Cortex of kidney (tissue), 1 donor: ENCODE measurements at places on chromosomes 4 and X.

DNA sequence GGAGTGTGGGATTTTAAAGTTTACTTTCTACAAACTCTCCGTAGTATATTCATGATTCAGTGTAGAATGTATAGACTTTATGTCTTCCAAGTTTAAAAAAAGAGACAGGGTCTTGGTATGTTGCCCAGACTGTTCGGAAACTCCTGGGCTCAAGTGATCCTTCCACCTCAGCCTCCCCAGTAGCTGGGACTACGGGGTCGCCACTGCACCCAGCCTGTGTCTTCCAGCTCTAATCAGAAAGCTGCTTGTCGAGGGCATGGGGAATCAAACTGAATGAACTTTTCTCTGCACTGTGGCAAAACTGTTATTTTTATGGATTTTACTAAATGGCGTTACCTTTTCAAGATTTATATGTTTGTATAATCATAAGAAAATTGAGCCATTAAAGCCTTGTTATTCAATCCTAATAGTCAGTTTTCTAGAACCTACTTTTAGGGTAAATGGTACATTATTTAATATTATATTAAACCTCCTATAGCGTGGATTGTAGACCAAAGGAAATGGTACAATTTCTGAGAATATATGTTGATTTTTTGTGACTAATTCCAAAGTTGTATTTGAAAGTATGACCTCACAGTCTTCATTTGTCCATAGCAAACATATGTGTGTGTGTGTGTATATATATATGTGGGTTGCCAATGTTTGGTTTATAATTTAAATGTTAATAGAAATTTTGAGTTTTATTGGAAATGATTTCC is 1.1 kb downstream of the BLOC1S4 start:
- no peak for DNase-seq

DNA sequence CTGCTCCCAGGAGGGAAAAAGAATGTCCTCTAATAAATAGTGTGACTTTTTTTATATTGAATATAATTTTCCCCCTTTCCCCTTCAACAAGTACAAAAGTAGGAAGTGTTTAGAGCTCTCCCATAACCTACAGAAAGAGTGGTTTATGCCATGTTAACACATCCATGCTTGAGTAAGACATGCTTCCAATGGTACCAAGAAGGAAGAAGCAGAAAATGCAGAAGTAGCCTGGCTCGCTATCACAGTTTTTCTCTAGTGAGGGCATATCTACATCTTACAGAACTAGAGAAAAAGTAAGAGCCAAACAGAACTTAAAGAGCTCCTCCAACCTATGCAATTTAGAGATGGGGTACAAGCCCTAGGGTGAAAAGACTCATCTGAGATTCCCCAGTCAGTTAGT is 82.5 kb downstream of the ARHGEF9 start:
- DNase-seq = no peak

- no peak for DNase-seq
These were observed 124.8 kb downstream of the SNCA start for GRCh38 chr4:89712141-89712540.

DNA sequence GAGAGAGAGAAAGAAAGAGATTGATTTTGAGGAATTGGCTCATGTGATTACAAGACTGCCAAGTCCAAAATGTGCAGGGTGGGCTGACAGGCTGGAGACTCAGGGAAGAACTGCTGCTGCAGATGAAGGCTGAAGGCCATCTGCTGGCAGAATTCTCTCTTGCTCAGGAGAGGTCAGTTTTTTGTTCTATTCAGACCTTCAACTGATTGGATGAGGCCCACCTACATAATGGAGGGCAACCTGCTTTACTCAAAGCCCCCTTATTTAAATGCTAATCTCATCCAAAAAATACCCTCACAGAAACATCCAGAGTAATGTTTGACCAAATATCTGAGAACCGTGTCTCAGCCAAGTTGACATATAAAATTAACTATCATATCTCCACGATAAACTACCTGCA is 38.2 kb upstream of the MAMLD1 start:
- DNase-seq = no peak

DNA sequence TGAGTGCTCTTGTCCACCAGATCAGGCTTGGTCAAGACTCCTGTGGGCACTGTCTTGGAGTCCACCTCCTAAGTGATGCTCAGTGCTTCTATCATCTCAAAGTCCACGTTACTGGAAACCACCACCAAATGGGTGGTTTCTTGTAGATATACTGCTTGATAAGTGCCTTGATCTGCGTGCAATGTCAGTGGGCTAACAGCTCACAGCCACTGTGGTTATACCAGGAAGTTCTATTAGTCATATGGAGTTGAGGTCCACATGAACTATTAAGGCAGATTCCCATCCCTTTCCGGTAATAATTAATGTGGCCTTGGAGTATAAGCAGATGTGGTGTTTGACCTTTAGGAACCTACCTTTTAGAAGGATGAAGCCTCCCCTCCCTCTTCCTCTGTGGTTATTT is 161.9 kb downstream of the ZNF518B start:
- no peak for DNase-seq

DNA sequence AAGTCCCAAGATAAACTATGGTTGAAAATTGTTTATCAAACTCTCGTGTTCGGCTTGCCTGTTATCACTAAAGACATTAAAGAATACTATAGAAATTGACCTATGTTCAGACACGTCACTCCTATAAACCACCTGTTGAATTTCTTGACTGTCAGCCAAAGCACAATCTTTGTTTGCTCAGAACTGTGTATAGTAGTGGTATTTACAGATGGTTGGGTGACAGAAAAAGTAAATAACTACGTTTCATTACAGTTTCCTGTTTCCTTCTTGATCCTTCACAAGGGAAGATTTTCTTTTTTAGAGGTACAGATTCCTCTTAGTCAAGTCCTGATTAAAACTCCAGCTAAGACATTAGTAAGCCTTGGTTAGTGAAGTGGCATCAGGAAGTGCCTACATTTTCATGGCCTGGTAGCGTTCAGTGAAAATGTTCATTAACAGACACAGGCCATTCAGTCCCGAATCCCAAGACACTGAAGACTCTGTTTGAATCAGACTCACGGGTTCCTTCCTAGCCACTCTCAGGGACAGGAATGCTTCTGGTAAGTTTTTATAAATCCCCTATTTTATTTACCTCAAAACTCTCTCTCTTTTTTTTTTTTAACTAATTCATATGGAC is at the start of gene SMIM31:
TSS of gene SMIM31 (plus strand) at position 259 of the 616 bp plus-strand sequence. CDS start 16,313 bp downstream, outside the sequence.
- DNase-seq = no peak

DNA sequence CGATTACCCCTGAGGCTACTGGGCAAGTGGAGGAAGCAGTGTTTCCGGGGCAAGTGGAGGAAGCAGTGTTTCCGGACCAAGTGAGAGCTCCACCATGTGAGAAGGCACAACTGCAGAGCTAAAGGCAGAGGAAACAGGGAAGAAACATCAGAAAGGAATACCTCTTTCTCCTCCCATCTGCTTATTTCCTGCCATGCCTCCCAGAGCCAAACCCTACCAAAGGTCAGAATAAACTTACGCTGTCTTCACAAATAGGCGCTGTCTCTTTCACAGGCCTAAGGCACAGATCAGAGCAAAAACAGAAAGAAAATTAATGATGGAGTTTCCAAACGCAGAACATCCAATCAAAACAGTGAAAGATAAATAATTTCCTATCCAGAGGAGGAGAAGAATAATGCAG is 153.0 kb downstream of the ATOH1 start:
- DNase-seq = no peak

GRCh38 chr4:98614662-98615061 is 43.7 kb downstream of the TSPAN5 start:
- DNase-seq = no peak

GRCh38 chr4:108191269-108191914 is 22.7 kb upstream of the LEF1 start:
- DNase-seq = no peak

DNA sequence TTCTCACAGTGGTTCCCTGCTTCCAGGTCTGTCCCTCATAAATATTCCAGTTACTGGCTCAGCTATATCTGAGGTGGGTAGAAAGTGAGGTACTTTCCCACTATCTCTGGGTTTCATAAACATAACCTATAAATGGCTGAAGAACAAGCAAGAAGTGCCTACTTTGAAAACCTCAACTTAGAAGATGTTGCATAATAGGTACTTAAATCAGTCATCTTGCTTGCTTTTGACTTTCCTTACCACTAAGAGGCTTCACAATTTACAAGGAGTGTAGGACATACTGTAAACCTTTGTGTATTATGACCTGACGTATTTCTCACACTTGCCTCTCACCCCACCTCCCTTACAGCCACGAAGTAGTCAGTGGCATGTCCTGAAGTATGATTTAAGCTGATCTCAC is 145.9 kb downstream of the PCDH19 start:
- DNase-seq = no peak

DNA sequence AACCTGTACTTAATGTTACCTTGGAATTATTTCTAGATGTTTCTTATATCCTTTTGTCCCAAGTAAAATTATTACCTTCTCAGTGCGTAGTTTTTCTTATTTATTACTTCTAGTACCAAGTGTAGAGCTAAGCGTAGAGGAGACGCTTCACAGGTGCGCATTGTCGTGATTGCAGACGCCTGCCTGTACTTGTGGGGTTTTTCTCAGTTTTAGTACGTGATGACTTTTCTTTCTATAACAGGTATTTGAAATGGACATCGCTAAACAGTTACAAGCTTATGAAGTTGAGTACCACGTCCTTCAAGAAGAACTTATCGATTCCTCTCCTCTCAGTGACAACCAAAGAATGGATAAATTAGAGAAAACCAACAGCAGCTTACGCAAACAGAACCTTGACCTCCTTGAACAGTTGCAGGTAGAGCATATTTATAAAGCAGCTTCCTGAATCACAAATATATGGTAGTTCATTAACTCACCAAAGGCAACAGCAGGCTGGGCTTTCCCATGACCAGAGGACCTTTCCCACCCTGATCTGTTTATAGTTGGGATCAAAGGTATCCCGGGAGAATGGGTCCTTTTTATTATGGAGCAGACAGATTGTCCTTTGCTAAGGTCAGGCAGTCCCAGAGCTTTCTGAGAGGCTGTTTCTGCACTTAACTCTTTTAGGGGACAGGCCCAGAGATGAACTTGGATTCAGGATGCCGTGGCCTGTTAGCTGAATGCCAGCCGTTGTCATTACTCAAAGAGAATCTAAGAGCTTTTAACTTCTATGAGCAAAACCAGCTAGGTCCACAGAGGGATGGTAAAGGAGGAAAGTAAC is 172.9 kb downstream of the PTTG2 start:
- no peak for DNase-seq

DNA sequence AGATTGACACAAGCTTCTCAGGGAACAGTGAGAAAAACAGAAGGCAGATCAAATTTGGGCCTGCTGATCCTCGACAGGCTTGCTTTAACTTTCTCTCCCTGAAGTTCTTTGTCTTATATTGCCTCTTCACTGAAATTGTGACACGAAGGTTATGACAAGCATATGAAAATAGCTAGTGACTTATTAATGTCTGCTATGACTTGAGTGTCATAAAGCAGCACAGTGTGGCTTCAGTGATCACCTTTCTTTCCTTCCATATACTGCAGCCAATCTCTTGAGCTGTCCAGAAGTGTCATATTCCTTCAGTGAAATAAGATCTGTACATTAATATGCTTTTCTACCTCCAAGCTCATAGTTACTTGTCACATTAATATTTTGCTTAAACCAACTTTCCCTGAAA is 870.2 kb downstream of the C4orf33 start:
- no peak for DNase-seq

GRCh38 chr4:145490361-145490760 is 8.7 kb downstream of the SMAD1 start:
- DNase-seq = no peak

GRCh38 chrX:53357799-53358530 is 64.5 kb downstream of the SMC1A start:
- no peak for DNase-seq

DNA sequence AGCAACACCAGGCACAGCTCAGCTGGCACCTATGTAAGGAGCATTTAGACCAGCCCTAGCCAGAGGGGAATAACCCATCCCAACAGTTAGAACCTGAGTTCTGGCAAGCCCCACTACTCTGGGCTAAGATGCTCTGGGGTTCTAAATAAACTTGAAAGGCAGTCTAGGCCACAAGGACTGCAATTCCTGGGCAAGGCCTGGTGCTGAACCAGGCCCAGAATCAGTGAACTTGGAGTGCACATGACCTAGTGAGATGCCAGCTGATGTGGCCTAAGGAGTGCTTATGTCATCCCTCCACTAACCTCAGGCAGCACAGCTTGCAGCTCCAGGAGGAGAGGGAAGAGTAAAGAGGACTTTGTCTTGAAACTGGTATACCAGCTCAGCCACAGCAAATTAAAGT is 7.6 kb upstream of the PRRG3 start:
- DNase-seq = no peak

GRCh38 chr4:112808001-112808400 is 171.1 kb downstream of the LARP7 start:
- DNase-seq = no peak

DNA sequence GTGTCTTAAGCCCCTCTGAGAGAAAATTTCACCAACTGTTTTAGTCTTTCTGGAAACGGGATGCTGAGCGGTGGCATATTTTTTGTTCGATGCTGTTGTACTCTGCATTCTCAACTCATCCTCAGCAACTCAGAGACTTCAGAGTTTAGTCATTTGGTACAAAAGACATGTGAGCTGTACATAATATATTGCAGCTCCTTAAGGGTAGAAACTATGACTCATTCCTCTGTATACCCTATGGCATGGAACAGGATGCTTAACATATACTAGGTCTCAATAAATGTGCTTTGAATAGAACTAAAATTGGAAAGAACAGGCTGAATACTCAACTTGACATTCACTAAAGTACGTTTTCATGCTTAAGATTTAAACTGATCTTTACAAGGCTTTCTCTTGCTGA is 130.5 kb upstream of the SLITRK2 start:
- no peak for DNase-seq

DNA sequence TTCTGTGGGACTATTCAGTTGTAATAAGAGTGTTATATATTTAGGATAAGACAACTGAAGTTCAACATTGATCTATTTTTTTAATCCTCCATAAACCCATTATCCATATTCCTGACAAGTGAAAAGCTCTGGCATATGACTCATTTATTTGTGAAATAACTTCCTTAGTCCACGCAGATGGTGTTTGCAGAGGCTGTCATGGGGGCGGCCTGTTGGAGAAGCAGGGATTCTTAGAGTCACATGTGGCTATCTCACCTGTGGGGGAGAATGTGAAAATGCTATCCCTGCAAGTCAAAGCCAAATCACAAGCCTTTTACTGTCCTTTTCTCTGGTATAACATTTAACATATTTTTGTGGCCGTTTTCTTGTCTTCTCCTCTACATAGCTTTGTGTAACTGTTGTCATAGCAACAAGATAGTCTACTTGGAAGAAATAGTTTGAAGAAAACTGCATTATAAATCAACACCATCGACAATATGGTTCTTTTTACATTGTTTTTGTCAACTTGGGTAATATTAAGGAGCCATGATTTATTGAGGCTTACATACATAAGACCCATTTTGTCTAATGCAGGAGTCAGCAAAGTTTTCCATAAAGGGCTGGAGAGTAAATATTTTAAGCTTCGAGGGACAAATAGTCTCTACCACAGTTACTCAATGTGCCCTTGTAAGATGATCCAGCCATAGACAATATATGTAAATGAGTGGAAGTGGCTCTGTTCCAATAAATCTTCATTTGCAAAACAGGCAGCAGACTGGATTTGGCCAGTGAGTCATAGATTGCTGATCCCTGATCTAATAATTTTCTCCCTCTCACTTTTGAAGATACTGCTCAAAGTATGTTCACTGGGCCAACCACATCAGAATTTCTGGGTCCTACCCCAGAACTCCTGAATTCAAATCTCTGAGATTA is 395.0 kb downstream of the DTHD1 start:
- no peak for DNase-seq
